T-helper 22 cell (primary cell): ENCODE measurements at places on chromosomes 5 and 9.

DNA sequence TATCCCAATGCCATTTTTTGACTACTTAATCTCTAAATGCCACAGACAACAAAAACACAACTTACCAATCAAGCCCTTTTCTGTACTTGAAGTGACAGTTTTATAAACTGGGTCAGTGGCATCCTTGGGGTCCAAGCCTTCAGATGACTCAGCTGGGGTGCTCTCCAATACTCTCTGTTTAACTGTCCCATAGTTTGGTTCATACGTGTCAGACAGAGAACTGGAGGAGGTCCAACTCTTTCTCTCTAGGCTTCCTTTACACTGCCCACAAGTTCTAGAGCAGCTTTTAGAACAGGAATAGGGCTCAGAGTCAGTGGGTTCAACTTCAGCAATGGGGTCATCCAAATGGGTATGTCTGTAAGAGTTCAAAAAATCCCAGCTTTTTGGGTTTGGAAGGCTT is 166.9 kb downstream of the CDC42SE2 start:
- no peak for DNase-seq

DNA sequence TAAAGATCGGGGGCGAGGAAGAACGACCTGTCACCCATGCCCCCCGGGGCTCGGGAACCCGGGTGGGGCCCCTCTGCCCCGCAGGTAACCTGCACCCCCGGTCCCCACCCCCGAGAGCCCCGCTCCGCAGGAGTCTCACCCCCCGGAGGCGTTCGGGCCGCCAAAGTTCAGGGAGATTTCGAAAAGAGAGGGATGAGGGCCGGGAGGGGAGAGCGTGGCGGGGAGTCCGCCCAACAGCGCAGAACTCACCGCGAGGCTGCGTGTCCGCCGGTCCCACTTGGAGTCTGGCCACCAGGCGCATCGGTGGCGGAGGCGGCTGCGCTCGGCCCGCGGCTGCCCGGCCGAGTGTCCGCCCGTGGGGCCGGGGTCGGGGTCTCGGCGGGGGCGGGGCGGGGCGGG is at the start of gene PHF19:
Gene PHF19, minus strand, starts transcription at position 347 of the 399 bp plus-strand sequence. CDS start 2,447 bp downstream, outside the sequence.
- no peak for DNase-seq

DNA sequence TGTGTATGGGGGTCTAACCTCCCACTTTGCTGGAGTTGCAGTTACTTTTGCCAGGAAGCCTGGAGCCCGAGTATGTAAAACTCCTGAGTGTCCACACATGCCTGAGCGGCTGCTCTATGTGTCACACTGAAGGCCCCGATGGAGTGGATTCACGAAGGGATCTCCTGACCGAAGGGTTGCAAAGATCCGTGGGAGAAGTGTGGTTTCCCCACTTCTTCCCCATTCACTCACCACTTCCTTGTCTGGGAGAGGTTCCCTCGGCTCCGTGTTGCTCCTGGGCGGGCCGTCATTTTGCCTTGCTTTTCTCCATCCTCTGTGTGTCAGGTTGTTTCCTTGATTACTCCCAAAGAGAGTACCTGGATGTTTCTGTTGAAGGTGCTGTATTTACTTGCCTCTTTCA is 16.2 kb upstream of the IL3 start:
- DNase-seq = no peak

DNA sequence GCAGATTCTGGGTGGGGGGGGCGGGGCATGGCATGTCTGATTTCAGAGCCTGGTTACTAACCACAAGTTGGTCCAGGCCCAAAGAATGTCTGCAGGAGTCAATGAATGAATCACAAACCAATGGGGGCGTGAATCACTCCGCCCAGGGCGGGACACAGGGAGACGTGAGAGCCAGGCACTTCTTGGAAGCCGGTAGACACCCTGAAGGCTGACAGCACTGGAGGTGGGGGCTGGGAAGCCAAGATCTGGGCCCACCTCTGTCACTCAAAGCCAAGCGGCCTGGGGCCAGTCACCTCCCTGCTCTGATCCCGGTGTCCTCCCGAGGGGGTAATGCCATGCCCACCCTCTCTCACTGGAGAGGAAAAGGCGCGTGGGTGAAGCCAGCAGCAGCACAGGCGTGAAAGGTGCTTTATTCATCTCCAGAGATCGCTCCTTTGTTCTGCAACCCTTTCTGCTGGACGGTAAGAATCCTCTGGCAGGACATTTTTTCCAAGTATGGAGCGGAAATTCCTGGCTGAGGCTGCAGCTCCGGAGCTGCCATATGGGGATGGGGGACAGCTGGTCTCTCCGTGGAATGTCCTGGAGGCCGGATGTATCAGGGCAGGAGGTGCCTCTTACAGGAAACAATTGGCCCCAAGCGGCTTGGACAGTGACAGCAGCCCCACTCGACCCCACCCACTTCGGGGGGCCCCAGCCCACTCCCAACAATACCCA is 85.0 kb downstream of the STK10 start:
- no peak for DNase-seq

DNA sequence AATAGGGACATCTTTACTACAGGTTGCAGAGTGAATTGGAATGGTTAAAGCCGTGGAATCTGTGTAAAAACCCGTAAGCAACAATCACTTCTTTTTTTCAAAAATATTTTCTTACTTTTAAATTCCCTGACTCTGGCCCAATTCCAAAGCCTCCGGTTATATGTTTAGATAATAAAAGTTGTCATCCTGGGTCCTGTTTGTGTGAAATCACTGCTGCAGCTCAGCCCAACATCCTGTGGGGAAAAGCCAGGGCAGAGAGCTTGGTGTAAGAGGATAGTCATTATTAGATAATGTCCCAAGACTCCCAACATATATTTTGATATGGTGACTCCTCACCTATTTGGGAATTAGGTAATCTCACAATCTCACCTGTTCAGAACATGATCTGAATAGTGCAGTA is 586.0 kb upstream of the BRINP1 start:
- no peak for DNase-seq

GRCh38 chr5:3145641-3146040 is 394.2 kb upstream of the IRX2 start:
- no peak for DNase-seq

GRCh38 chr5:152711801-152712388 is 306.8 kb upstream of the NMUR2 start:
- DNase-seq = no peak

- no peak for DNase-seq
Observed at GRCh38 chr9:37715260-37715659, 38.3 kb upstream of the TRMT10B start.

DNA sequence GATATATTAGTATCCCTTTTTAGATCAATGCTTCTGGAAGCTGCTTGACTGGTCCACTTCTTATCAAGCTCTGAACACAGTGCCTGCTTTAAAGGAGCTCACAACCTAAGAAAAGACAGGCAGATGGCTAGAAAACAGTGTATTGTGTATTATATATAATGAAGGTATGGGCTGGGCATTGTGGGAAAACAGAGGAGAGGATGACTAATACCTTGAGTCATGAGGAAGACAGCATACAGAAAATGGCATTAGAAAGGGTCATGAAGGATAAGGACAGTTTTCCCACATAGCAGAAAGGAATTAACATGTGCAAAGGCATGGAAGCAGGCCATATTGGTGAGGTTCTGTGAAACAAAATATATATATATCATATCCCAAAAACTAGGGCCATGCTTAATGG is 309.6 kb downstream of the MLLT3 start:
- DNase-seq = no peak

DNA sequence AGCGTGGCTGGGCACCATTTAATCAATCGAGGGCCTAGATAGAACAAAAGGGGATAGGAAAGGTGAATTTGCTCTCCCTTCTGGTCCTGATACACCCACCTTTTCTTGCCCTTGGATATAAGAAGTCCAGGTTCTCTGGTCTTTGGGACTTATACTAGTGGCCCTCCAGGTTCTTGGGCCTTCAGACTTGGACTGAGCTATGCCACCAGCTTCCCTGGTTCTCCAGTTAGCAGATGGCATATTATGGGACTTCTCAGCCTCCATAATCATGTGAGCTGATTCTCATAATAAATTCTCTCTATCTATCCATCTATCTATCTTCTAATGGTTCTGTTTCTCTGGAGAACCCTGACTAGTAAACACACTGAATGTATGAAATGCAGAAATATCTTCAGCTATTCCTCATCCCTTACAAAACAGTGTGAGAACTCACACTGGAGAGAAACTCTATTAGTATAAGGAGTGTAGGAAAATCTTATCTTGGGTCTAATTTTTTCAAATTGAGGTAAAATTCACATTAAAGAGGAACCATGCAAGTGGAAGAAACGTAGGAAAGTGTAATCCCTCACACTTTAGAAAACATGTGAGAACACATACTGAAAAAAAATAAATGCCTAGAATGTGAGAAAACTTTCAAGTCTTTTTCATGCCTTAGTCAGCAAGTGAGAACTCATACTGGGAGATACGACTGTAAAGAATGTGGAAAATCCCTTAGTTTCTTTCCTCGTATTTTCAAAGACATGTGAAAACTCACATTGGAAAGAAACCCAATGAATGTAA is 15.5 kb downstream of the PCDHB15 start:
- DNase-seq = no peak

- no peak for DNase-seq
Observed at GRCh38 chr9:108978205-108978604, 35.1 kb downstream of the CTNNAL1 start.

DNA sequence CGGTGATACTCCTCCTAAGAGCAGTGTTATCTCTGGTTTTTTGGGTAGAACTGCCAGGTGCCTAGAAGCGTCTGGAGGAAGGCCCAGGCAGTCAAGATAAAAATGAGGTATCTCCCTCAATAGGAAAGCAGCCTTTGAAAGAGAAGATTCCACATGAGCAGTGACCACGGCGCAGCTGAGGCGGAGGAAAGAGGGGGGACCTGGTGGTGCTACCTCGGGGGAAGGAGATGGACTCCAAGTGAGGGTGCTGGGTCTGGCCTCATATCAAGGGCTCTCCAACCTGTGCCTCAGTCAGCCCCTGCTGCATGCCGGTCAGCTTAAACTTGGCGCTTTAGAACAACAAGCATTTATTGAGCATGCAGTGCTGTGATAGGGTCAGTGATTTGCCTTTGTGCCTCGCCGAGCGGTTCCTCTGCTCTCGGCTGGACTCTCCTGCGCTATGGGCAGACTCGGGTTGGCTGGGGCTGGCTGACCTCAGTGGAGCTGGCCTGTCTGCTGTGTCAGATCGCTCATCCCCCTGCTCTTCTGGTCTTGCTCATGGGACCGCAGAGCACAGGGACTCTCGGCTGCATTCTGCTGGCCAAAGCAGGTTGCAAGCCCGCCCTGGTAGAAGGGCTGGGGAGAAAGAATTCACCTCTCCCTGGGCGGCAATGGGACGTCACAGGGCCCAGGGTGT is 121.1 kb upstream of the IRX4 start:
- no peak for DNase-seq

DNA sequence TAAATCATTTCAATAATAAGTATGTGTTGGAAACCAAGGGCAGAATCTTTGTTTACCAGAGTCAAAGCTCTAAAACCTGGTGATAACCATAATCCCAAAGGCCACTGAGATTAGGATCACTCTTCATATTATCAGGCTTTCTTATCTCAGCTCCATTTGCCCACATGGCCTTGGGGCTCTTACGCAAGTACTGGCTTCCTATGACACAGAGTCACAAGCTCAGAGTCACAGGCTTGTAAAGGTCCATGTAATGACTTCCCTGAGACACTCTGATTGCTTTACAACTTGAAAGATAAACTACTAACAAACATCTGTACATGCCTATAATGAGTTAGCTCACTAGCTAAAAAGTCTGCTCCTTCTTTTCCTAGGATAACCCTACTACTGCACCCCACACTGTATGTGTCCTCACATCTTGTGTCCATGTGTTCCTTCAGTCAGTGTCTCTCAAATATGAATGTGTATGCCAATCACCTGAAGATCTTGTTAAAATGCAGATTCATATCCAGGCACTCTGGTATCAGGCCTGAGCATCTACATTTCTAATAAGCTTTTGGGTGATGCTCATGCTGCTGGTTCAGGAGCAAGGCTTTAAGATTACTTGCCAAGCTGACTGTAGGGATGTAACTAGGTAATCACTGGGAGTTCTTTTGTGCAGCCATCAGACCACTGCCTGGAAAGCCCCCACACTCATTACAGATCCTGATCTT is 28.4 kb downstream of the SEMA6A start:
- DNase-seq = no peak

DNA sequence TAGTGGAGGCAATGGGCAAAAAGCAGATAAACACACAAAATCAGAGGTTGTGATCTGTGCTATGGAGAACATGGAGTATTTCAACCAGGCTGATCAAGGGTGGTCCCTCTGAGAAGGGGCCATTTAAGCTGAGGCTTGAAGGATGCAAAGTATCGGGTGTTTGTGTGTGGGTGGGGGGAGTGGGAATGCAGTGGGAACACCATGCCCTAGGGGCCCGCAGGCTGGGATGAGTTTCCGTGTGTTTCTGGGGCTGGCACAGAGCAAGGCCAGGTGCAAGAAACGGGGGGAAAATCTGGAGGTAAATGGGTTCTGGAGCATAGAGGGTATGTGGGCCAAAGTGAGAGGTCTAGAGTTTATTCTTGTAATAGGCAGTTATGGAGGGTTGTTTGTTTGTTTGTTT is 13.8 kb upstream of the LARP1 start:
- DNase-seq = no peak

DNA sequence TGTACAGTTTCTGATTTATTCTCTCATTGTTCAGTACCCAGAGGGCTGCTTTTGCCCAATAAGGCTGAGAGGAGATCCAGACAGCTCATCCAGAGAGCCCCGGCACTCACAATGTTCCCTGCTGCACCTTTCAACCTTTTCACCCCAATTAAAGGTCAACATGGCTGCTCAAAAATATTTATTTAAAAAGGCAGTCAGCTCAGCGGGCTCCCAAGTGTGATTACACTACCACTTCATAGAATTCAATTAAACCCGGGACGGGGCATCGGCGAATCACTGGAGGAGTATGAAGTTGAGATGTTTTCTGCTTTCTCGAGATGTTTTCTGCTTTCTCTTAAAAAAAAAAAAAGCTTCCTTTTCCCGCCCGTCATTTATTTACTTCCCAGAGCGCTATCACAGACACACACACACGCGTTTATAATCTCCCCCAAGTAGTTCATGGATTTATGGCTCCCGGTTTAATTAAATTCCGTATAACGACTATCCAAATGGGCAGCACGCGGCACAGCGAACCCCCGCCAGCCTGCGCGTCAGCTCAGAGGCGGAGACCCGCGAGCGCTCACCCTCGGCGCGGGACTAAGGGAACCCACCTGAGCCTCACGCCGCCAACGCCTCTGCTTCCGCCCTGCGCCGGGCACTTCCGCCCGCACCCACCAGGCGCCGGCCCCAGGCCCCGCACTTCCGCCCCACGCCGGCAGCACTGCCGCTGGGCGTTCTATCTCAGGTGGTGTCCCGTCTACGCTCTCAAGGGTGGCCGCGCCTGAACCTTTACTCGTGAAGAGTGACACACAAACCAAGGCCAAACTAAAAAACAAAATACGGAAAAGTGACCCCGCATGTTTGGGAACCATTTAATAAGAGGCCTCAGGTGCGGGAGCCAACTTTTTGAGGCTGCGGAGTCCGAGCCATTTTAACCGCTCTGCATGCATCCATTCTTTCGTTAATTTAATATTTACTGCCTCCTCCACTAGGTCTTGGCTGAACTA is at the start of gene C5orf63:
Gene C5orf63, minus strand, starts transcription at position 642 of the 986 bp plus-strand sequence. CDS start 14,507 bp downstream, outside the sequence.
- DNase-seq = peak; percentile 28

- no peak for DNase-seq
Observed at GRCh38 chr5:72268753-72269410, 51.2 kb downstream of the MRPS27 start.

GRCh38 chr5:90628492-90628891 is 69.9 kb downstream of the ADGRV1 start:
- no peak for DNase-seq

- DNase-seq = no peak
Observed at GRCh38 chr9:109769250-109769649, 10.7 kb upstream of the PALM2AKAP2 start.

- no peak for DNase-seq
Observed at GRCh38 chr5:175248416-175248905, 195.5 kb downstream of the DRD1 start.

- DNase-seq = no peak
Observed at GRCh38 chr9:114811966-114812636, 6.3 kb upstream of the TNFSF15 start.

- DNase-seq = no peak
Observed at GRCh38 chr5:172421020-172421419, 33.3 kb downstream of the SH3PXD2B start.
